Activated T-cell treated with anti-CD3 and anti-CD28 coated beads for 4 hours (primary cell): ENCODE measurements at places on chromosomes 7 and 10.

- no peak for DNase-seq
These were observed 29.9 kb upstream of the DDX50 start for GRCh38 chr10:68871105-68871711.

- no peak for DNase-seq
These were observed 228.1 kb downstream of the BMPER start for GRCh38 chr7:34133356-34133982.

DNA sequence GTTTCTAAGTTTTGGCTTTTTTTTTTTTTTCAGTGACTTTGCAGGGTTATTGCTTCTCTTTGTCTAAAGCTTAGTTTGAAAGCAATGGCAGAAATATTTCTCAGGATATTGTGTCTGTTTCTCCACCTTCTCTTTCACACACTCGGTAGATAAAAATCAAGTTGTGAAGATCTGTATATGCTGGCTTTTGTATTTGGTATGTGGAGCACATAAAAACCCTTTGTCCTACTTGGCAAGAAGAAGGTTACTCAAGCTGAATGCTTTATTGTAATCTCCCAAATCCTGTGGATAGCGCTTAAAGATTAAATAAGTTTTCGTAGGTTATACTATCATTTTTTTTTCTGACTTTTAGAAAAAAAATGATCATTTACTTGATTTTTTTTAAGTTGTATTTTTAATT is 172.4 kb downstream of the CDCA7L start:
- no peak for DNase-seq

- DNase-seq, result no peak
These were observed 1.5 kb upstream of the ELN start for GRCh38 chr7:74026406-74026902.

DNA sequence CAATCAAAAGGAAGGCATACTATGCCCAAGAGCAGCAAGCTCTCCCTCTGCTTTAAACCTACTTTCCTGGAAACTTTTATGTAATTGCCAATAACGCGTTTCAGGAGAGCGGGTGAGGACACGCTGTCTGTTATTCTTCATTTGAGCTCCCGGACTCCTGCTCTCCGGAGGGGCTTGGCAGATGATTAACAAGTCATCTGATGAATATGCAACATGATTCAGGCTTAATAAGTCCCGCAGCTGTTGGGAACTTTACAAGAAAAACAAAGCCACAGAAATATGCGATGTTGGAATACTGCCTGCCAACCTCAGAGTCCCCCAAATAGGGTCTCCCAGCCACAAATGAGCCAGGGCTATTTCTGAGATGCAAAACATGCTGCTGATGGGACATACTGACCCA is 348.0 kb downstream of the GPAM start:
- DNase-seq, result no peak

DNA sequence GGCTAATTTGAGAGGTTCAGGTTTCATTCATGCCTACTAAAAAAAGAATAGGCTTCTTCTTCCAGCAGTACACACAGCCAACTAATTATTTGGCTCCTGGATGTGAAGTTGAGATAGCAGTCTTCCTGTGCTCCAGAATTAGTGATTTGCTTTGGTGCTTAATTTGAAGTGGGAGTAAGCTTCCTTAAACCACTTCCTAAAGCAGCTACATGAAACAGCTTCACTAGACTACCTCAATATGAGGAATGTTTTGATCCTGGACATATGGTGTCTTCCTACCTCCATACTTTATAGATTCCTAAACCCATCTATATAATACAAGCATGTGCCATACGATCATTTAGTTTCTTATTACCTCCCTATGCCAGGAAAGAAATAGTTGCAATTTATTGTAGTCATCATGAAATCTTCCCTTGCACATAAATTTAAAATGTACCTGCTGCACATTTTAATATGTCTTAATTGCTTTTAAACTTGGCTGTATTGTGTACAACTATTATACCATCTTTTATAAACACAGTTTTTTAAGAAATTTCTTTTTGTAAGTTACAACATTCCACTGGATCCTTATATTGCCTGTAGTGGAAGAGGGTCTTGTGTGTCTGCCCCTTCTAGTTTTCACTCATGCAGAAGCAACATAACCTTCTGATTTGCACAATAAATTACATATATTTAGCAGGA is 8.6 kb downstream of the VIM start:
- DNase-seq, result no peak

DNA sequence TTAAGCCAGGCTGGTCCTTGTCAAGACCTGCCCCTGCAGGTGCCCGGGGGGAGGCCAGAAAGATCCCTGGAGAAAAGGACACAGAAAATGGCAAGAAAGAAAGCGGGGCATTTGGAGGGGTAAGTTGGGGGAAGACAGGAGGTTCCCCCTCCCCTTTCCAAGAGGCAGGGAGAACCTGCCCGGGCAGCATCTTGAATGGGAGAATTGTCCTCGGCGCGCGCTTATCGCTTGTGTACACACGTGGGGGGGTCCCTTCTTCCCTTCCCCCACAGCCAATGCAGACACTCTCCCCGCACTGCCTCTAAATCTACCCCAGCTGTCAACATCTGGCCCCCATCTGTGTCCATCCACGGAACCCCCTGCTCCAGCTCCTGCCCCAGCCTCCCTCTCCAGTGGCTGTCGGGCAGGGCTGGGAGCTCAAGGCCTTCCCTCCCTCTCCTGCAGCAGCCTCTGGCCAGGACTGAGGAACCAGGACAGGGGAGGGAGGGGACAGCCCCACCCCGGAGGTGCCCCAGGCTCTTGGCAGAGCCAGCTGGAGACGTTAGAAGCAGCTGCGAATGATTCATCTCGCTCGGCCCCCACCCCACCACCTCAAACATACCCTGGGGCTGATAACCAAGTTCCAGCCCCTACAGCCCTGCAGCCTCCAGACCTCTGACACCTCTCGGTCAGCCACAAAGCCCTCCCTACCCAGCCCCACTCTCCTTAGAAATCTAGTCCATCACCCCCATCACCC is 25.3 kb downstream of the EPHB4 start:
- DNase-seq, result no peak

DNA sequence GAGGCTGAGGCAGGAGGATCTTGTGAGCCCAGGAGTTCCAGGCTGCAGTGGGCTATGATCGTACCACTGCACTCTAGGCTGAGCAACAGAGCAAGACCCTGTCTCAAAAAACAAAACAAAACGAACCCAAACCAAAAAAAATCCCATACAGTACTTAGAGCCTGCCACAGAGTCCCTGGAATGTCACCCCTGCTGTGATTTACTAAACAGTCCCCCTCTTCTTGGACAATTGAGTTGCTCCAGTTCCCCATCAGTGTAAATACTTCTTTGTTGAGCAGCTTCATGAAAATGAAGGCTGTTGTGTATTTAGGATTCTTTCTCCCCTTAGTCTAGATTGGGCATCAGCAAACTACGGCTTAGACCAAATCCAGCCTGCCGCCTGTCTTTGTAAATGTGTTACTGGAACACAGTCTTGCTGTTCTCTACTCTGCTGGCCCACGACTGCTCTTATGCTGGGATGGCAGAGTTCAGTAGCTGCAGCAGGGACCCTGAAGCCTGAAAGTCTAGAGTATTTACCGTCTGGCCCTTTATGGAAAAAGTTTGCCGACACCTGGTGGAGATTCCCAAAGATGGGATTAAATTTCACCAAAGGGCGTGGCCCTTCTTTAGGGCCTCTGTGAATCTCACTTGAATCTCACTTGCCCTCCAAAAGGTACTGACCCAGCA is 57.8 kb downstream of the PALD1 start:
- DNase-seq, result no peak

DNA sequence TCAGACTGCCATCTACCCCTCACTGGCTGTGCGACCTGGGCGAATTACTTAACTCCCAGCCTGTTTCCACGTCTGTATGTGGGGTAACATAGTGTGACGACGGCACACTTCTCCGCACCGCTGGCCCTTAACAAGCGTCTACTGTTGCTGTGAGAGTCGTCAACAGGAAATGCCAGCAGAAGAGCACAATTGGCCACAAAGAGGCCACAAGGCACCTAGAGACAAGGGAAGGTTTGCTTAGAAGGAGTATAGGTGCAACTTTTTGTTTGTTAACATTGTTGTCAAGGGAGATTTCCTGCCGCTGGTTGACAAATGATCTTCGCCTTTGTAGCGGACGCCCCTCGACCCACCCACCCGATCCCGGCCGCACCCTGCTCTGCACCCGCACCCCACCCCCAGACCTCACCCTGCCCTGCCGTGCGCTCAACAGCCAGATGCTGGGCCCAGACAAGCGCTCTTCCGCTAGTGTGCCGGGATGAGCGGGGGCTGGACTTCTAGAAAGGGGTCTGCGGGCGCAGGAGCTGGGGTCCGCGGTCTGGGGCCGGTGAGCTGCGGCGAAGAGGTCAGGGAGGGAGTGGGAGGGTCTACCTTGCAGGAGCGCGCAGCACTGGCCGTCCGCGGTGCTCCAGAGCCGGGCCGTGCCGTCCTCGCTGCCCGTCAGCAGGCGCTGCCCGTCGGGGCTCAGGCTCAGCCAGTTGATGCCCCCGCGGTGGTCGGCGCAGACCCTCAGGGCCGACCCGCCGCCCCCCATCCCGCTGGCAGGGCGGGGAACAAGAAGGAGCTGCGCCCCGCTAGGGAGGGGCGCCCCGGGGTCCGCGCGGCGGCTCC is 785 bp downstream of the WDR86 start:
- no peak for DNase-seq

DNA sequence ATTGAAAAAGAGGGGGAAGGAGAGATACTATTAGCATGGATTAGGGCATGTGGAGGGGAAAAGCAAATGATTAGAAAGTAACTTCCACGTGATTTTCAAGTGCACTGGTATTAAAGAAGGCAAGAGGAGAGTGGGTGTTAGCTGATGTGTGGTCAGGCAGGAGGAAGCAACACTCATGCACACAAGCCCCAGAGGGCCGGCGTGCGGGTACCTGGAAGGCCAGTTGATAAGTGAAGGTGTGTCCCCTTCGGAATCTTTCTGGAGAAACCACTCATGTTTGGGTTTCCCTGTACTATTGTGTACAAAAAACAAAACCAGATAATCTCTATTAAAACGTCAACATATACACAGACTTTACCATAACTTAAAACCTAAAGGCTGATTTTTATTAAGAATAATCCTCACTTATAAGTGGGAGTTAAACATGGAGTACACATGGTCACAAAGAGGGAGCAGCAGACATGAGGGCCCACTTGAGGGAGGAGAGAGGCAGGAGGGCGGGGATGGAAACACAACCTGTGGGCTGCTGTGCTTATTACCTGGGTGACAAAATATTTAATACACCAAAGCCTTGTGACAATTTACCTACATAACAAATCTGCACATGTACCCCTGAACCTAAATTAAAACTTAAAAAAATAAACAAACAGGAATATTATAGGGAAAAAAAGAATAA is 98.9 kb downstream of the SVIL start:
- no peak for DNase-seq

GRCh38 chr7:158602905-158603772 is 15.5 kb upstream of the PTPRN2 start:
- no peak for DNase-seq

- DNase-seq, result no peak
These were observed 138.3 kb downstream of the EGFR start for GRCh38 chr7:55156919-55157763.

DNA sequence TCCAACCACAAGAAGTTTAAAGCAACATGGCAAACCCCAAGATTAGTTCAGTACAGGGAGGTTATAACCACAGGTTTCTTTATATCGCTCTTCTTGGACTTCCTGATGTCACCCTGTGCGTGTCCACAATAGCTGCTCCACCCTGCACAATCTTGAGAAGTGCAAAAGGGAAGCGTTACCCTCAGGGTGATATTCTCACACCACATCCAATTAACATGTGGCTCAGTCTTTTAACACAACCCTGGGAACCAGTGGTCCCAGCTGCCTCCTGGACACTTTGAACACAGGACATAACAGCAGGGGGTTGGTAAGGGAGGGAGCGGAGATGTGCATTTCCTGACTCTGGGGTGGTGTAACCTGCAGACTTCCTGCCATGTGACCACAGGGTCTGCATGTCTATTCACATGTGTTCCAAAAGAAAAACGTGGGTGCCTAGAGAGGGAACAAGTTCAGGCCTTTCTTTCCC is 64.6 kb downstream of the GSAP start:
- DNase-seq, result peak; percentile 29

GRCh38 chr7:15464667-15465121 is 97.1 kb downstream of the AGMO start:
- no peak for DNase-seq

- no peak for DNase-seq
These were observed 16.2 kb downstream of the SVIL start for GRCh38 chr10:29618341-29619171.

DNA sequence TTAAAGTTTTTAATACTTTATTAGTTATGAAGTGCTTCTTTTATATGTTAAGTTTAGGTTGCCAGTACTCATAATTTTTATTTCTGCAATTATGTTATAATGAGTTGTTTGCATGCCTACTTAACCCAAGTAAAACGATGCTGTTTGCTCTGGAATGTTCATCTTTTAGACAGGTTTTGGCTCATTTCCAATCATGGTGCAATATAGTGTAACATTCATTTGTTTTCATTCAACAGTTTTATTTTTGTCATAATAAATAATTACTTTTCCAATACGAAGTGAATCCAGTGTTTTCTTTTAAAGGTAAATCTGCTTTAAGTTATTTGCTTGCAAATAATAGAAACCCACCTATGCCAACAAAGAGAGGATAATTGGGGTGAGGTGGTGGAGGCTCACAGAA is 22.1 kb downstream of the ARL5B start:
- DNase-seq, result no peak

- DNase-seq, result no peak
These were observed 91.0 kb downstream of the ANKIB1 start for GRCh38 chr7:92336662-92337340.

DNA sequence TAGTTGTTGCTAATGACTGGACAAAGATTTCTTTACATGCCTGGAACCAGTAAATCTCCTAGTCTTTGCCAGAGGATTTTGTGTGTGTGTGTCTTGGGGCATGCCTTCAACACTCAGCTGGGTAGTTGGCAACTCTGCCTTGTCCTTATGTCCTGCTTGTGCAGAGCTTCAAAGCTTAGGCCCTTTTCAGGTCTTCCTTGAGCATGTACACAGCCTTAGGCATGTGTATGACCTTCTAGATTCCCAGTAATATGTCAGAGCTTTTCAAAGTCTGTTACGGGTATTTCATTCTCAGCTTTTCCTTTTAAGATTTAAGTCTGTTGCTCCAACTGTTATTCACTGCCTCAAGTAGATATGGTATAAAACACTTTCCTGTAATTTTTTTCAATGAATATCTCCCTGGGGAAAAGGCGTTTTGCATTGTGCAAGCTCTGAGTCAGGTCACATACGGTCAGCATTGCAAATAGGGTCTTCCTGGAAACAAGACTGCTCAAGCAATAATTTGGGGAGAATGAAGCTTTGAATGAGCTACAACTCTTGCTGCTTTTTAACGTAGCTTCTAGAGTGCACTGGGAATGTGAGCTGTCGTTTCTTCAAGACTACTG is 25.5 kb downstream of the SHOC2 start:
- DNase-seq, result no peak

DNA sequence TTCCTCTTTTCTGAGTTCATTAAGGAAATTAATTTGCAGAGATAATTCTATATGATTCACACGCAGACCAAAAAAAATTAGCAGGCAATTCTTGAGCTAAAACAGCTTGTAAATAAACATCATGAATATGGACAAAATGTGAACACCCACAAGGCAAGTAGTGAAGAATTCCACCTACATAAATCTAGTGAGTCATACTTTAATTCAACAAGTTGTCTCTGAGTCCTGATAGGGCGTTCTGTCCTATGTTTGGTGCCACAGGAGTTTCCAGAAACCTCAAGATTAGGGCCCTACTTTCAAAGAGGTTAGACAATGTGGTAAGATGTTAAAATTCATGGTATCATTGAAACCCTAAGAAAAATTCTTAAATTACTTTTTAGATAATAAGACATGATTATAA is 122.3 kb downstream of the SGMS1 start:
- no peak for DNase-seq
